ENCODE measurements at places on chromosomes 6 and 20.
A peak's percentile ranks its signal among the peaks of the same experiment; 100 is the strongest.

DNA sequence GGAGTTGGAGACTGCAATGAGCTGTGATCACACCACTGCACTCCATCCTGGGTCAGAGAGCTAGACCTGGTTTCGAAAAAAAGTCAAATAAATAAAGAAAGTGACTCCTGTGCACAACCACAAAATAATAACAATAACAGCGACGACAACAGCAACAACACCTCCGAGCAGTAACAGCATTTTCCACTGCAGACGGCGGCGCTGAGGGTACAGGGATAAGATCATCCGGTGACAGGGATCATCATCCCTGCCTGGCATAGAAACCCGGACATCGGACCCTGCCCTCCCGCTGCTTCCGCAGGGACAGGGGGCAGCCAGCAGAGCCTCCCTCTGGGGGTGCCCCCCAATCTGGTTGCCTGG is 11.5 kb downstream of the SRXN1 start:
- DNase-seq = no peak

DNA sequence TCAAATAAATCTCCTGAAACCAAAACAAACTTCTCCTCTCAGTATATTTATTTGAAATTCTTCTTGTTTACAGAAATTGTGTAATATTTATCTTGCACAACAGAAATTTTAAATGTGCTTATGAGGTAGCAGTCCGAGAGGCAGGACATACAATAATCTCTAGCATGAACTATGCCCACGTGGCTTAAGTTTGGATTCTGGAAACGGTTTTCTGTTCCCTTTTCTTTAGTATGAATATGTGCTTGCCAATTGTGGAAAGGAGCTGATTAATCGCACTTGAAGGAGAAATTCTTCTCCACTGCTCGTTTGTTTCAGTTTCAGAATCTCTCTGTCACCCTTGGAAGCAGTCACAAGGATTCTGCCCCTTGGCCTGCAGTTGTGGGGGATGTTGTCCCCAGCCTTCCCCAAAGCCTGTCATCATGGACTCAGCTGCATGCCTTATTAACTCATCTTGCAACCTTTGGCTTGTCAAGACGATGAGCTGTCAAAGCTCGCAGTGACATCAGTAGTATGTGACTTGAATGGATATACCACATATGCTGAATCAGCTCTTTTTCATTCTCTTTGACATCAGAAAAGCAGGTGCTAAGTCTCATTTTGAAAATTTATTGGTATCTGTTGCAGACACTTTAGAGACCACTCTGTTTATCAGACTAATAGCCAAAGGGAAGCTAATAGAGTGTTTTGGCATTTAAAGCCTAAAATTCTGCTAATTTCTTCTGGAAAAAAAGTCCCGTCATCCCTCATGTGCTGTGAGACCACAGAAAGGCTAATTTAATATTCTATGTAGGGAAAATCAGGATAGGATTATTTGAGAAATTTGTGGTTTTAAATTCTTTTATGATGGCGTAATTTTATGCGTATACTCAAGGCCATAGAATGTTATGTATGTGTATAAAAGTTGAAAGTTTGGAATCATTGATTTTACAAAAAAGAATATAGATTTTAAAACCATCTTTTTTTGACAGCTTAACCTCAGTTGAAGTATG is 186.8 kb downstream of the ARID1B start:
- DNase-seq = no peak

DNA sequence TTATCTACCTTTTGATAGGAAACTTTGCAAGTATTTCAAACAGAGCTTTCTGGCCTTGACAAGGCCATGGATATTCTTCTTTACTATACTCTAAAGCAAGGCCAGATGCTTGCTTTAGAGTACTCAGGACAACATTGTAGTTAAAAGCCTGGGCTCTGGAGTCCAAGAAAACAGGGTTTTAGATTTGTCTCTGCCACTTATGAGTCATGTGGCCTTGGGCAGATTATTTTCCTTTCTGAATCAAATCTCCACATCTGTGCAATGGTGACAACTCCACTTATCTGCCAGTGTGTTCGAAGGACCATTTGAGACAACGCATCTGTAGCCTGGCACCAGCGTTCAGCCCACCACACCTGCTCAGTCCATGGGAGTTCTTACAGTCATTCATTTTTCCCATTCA is 265.9 kb upstream of the RIN2 start:
- no peak for DNase-seq

DNA sequence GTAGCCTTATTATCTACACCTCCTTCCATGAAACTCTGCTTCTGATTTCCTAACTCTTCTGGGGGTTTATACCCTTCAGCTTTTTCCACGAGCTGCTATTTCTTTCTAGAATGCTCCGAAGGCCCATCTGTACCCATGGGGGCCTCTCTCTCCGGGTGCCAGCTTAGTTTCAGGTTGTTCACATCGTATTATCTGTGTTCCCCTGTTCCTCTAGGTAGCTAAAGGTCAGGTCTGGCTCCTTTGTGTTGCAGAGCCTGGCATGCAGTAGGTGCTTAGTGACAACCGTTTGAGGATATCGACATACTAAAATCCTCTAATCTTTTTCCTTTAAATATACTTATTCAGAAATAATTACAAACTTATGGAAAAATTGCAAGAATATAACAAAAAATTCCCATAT is 73.0 kb downstream of the UST start:
- DNase-seq = no peak

DNA sequence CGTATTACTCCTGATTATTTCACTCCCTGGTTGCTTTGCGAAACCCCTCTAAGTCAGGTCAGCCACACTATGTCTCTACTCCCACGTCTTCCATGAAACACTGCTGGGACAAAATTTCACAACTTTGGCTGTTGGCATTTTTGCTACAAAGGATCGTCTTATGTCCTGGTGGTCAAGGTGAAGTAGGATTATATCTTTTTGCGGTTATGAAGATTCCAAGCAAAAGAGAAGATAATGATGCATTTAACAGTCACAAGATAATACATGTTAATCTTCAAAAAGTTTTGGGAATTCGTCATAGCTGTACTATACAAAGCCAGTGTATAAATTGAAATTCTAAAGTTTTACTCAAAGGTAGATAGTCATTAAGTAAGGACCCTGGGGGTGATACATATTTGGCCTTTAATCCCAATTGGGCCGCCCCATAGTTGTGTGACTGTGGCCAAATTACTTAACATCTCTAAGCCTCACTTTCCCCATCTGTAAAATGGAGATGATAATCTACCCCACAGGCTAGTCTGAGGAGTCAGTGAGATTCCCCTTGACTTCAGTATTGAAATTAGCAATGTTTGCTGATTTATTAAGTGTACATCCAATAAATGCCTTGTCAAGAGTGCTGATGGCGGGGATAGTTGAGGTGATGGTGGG is 212.1 kb downstream of the ARID1B start:
- DNase-seq = no peak

DNA sequence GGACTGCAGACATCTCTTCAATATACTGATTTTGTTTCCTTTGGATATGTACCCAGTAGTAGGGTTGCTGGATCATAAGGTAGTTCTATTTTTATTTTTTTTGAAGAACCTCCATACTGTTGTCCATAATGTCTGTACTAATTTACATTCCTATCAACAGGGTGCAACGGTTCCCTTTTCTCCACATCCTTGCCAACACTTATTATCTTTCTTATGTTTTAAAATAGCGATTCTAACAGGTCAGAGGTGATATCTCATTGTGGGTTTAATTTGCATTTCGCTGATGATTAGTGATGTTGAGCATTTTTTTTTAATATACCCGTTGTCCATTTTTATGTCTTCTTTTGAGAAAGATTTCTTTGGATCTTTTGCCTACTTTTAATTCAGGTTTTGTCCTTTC is 2.0 kb upstream of the TP53RK start:
- DNase-seq = no peak

DNA sequence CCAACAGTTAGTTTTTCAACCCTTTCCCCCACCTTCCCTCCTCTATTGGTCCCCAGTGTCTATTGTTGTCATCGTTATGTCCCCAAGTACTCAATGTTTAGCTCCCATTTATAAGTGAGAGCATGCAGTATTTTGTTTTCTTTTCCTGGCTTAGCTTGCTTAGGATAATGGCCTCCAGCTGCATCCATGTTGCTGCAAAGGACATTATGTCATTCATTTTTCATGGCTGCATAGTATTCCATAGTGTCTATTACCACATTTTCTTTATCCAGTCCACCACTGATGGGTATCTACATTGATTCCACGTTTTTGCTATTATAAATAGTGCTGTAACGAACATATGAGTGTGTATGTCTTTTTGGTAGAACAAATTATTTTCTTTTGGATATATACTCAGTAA is 55.3 kb upstream of the HIVEP1 start:
- no peak for DNase-seq

DNA sequence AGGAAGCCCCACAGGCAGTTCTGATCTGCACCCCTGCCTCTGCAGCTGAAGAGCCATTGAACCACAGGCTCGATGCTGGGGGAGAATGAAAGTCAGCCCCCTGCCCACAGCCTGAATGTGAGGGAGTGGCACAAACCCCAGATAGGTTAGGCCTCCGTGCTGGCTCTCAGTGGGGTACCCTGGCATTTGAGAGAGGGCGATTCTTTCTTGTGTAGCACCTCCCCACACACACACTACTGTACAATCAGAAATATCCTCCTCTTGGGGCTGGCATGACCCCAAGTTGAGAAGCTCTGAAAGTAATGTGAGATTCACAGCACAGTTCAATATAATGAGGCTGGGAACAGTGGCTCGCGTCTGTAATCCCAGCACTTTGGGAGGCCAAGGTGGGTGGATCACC is 17.9 kb downstream of the TTBK1 start:
- no peak for DNase-seq

DNA sequence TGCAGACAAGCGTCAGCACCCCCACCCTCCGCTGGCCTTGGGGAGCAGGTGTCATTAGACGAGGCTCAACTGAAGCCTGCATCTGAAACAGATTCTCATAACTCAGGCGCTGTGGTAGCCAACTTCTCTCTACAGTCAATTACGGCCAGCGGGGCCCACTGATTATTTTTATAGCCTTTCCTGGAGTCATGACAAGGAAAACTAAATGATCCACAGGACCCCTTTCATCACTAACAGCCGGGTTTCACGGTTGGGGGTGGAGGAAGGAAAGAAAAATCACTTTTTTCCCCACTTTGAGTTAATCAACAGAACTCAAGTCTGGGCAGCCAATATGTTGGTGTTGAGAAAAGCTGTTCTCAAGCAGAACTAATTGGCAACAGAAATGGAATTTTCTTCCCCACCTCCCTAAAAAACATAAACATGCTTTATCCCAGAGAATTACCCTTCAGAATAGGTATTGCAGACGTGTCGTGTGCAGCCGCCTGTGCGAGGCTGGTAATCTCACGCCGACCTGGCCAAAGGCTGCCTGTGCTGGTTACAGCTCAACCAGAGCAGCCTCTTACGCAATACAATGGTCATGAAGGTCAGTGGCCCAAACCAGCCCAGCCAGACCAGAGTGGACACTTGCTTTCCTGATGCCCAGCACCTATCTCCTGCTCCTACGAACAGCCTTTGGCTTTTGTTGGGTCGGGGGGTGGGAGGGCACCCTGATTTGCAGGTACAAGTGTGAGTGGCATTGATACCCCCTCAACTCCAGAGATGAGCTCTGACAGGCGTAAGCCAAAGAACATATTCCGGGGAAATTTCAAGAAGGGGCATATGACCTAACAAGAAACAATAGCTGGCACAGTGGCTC is 11.0 kb downstream of the RIPOR3 start:
- DNase-seq = no peak

- DNase-seq = no peak
These were observed 118.6 kb upstream of the CCDC28A start for GRCh38 chr6:138654715-138655634.

GRCh38 chr6:27251112-27251605 is 3.7 kb downstream of the PRSS16 start:
- peak; percentile 58 for DNase-seq

DNA sequence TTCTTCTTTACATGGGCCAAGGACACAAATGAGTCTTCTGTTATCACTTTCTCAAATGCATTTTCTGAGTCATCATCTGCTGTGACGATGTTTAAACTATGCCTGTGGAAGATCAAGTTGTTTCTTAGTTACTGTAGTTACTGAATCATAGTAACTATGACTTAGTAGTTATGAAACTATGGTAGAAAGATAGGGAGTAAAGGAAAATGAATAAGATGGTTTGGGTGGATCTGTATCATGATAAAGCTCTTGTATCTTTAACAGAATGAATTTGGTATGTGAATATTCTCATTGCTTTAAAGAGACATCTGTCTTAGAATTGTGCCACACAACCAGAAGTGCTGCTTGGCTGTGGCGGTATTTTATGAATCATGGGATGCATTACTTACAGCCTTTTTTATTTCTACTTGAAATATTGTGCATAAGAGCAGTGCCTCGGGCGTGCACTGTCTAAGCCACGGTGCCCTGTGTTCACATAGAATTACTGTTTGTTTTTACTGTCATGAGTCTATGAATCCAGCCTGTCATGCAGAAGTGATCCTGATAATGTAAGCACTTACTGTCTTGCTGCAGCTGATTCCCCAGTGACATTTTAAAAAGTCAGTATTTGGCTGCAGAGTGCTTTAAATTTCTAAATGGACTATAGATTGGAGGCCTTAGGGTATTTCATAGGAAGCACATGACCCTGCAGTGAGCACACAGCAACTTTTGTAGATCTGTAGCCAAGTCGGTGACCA is 215.2 kb downstream of the TMEM242 start:
- DNase-seq = no peak

GRCh38 chr6:33776764-33777163 is 12.2 kb downstream of the LEMD2 start:
- no peak for DNase-seq

- DNase-seq = no peak
These were observed 189.3 kb downstream of the TRIM27 start for GRCh38 chr6:28734443-28734959.

DNA sequence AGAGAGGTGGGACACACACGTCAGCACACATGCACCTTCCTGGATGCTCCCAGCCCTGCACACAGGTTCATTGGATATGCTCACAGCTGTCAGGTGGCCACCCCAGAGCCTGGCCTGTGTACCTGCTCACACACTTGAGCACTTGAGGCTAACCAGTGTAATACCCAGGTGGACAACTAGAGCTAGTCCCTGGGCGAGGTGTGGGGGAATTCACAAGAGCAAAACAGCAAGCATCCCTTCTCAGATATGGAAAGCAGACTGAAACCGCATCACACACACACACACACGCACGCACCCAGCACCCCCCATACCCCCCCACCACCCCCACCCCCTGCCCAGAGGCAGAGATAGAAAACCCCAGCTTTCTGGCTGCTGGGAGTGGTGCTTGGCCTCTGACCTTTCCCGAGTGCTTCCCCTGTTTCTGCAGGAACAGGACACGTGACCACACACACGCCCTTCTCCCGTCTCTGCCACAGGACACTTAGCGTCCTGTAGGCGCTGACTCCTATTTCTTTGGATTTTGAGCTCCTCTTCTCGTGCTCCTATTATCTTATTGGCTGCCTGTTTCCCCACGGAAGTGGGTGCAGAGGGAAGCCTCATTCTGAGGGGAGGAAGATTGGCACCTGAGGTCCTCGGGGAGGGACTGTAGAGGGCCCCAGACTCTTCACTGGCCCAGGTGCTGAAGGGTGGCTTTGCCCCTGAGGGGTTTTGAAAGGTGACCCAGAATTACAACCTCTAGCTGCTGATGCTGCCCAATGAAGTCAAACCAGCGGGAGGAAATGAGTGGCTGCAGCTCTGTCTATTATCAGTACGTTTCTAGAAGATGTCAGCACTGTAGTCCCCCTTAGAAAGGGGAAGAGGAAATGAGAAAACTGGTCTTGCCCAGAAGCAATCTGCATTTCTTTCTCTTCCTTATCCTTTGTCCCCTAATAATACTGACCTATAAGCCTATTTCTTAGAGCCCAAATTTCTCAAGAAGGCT is 65.8 kb downstream of the SYTL3 start:
- DNase-seq = no peak

- no peak for DNase-seq
These were observed 10.6 kb upstream of the PROKR2 start for GRCh38 chr20:5327356-5327755.

GRCh38 chr20:41903586-41903985 is 285.4 kb upstream of the CHD6 start:
- DNase-seq = no peak

All from CD4-positive, alpha-beta T cell treated with Interleukin-6 at 100 ng/mL for 8 hours (primary cell).